ENCODE measurements at places on chromosomes 5 and 9.
A peak's percentile ranks its signal among the peaks of the same experiment; 100 is the strongest.

DNA sequence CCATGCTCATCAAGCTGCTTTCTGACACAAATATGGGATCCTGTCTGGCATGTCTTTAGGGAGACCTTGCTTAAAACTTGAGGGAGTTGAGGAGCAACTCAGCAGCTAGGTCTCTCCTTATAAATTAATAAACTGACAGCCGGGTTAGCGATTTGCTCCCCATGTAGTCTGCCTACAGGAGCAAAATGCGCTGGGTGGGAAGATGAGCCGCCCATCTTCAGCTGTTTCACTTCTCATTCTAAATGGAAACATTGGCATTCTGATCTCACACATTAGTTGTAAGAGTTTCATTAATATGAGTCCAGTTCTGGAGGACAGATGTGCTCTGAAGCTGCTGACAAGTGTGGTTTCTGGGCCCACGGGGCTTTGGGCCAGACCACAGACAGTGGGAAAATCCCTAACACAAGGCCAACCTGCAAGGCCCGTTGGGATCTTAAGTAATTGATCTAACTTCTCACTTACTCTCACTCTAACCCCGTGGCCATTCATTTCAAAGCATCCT lies 197.0 kb downstream of the MCTP1 start:
- no peak for DNase-seq

DNA sequence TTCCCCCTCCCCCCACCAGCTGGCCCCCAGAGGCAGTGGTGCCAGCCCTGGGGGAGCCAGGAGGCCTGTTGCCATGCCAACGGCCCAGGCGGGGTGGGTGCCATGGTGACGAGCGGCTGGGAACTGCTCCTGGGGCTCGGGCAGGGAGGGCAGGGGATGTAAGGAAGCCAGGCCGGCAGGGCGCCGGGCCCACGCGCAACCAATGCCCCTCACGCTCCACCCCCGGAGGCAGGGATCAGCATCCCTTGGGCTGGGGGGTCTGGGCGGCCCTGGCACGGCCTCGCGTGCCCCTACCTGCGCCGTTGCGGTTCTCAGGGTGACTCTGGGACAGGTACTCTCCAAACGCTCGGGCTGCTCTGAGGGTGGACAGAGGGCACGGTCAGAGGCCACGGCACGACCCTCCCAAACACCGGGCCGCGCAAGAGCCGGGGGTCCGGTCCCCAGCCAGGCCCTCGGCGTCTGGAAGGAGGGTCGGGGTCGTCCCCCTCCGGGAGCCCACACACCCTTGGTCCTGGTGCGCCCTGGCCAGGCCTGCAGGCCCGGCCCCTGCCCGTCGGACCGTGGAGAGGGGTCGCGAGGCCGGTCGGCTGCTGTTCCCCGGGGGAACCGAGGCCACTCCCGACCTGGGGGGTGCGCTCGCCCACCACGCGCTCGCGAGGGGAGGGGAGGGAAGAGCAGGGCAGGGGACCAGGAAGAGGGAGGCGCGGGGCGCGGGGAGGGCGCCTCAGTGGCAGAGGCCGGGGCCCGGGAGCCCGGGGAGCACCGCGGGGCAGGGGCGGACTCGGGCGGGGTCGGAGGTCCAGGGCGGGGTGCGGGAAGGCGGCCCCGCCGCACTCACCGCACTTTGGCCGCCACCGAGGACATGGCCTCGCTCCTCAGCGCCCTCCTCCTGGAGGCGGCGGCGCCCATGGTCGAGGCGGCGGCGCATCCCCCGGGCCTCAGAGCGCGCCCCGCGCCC lies 661 bp downstream of the NSMF start:
- DNase-seq, result peak; percentile 61

DNA sequence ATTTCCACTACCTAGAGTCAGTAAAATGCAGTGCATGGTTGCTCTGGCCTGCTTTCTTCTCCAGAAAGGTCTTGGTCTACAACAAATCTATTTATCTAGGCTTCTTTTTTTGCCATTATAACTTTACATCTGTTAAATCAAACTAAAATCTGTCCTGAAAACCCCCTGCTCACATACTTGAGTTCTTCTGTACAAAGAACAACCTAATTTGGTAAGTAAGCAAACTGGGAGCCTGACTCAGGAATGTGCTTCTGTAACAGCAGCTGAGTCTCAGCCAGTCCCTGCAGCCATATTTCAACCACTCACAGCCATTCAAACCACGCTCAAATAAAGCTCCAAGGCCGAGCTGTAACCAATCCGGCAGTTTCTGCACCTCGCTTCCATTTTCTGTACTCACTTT lies 95.8 kb downstream of the PLPP1 start:
- DNase-seq, result no peak

DNA sequence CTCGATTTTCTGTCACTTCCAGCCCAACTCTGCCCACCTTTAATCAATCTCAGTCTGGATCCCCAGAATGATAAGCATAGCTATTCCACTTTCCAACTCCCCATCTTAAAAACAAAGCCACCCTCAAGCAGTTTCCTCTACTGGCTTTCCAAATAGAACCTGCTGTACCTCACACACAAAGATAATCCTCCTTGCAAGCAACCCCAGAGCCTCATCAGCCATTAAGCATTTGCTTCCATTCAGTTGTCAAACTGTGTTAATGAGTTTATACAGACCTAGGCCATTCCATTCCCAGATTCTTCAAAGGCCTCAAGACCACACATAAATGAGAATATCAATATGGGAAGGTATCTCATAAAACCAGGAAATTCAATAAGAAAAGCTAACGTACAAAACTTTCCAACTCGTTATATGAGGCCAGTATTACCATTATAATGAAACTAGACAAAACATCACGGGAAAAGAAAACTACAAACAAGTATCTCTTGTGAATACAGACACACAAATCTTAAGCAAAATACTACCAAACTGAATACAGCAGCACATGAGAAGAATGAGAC lies 86.8 kb downstream of the DROSHA start:
- no peak for DNase-seq

GRCh38 chr5:169417676-169418075 lies 116.7 kb upstream of the SLIT3 start:
- DNase-seq, result no peak

DNA sequence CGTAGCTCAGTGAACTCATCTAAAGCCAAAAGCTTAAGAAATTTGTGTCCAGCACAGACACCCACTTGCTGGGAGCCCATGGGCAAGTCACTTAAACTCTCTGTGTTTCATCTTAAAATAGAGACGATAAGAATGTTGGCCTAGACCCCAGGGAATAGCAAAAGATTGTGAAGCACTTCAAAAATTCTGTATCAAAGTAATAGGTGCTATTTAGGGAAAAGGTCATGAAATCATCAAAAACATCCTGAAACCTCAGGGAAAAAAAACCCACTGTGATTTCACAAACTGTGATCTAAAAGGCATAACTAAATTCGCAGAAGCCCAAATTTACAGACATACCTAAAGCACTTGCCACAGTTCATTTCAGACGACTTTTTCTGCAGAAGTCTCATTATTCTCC lies 278.3 kb downstream of the NR2F1-AS1 start:
- DNase-seq, result no peak

DNA sequence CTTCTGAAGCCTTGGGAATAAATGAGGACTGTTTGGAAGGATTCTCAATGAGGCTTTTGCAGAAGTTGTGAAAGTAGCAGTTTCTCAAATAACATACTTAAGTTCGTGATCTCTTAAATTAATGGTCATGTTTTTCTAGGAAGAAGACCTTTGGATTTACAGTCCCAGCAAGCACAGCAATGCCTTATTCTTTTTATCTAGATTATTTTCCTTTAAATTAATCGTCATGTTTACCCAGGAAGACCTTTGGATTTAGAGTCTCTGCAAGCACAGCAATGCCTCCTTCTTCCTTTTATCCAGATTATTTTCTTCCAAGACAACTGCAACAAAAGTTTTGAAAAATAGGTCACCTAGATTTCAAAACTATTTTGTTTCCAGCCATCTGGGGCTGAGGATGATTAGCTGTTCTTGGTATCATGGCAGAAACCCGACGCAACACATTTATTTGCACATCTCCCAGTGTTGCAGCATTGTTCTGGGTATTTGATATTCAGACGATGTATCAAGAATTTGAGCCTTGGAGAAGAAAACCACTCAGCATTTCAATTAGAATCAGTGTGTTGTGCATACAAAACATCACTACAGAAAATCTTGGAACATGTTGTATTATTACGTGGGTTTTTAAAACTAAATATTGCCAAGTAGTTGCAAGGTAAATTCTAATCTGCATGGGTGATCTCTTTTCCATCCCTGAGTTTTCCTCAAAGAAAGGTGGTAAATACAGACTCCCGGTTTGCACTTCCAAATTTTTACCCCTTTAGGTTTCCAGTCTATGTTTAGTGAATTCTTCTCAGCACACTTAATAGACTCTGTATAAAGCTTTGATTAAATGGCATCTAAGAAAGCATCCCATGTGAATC lies 50.9 kb downstream of the JAKMIP2 start:
- DNase-seq, result no peak

DNA sequence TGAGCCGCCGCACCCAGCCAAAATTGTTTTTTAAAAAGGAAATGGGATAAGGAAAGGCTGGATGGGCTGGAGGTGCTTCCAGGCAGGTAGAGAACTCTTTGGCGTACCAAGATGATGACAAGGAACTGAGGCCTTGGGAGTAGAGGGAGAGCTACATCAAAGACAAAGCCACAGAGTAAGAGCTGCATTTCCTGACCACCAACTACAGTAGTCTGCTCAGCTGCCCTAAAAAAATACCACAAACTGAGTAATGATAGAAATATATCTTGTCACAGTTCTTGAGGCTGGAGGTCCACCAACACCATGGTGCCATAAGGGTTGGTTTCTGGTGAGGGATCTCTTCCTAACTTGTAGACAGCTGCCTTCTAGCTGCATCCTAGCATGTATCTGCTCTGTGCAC lies 8.2 kb downstream of the OR1K1 start:
- DNase-seq, result no peak

DNA sequence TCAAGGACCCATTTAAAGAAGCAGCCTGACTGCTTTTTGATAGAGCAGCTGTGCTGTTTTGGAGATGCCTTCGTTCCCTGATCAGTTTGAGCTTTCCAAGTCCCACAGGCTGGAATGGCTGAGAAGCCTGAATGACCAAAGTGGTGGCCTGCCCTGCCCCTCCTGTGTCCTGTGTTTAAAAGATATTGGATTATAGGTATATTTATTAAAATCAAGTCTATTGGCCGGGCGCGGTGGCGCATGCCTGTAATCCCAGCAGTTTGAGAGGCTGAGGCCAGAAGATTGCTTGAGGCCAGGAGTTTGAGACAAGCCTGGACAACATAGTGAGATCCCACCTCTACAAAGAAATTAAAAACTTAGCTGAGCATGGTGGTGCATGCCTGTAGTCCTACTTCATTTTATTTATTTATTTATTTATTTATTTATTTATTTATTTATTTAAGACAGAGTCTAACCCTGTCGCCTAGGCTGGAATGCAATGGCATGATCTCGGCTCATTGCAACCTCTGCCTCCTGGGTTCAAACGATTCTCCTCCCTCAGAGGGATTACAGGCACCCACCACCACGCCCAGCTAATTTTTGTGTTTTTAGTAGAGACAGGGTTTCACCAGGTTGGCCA lies 87.7 kb downstream of the CACNA1B start:
- DNase-seq, result no peak

- no peak for DNase-seq
Observed at GRCh38 chr9:100409176-100409556, 17.8 kb upstream of the MSANTD3 start.

DNA sequence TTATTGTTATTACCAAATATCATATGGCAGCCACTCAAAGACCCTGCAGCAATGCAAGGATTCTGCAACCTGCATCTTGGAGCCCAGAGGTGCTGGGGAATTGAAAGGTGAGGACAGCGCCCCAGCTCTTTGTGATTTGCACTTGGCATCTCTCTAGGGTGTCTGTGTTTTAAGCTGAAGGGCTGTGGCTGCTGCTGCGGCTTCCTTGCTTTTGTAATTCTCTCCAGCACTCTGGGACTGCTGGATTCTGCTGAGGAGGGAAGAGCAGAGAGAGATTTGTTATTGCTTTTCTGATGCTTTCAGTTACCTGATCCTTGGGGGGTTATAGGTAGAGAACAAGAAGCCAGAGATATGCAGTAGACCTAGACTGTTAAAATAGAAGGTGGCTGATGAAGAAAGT lies 562.4 kb downstream of the EBF1 start:
- DNase-seq, result no peak

DNA sequence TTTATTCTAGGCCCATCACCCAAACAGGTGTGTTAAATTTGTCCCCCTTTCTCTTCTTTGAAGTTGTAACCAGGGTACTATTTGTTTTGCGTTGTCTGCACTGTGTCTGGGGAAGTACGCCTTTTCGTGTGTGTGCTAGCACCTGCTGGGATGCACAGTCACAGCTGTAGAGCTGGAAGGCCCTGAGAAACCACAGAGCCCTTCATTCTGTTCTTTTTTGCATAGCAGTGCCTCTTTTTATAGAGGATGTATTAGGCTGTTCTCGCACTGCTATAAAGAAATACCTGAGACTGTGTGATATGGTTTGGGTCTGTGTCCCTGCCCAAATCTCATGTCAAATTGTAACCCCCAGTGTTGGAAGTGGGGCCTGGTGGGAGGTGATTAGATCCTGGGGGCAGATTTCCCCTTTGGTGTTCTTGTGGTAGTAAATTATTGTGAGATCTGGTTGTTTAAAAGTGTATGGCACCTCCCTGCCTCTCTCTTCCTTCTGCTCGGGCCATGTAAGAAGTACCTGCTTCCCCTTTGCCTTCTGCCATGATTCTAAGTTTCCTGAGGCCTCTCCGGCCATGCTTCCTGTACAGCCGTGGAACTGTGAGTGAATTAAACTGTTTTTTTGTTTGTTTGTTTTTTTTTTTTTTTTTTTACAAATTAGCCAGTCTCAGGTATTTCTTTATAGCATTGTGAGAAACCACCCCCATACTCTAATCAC lies 14.0 kb downstream of the SEC61B start:
- no peak for DNase-seq

DNA sequence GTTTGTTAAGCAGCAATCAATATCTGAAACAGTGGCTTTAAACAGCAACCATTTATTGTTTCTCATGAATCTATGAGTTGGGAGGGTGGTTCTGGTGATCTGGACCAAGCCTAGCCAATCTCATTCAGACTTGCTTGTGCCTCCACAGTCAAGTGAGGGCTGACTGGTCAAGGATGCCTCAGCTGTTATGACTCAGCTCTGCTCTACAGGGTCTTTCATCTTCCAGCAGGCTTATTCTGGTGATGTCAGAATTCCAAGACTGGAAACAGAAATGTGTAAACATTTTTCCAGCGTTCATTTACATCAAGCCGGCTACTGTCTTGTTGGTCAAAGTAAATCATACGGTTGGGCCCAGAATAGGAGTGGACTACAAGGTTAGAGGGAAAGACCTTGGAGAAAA lies 2.5 kb upstream of the PIP5K1B start:
- no peak for DNase-seq

DNA sequence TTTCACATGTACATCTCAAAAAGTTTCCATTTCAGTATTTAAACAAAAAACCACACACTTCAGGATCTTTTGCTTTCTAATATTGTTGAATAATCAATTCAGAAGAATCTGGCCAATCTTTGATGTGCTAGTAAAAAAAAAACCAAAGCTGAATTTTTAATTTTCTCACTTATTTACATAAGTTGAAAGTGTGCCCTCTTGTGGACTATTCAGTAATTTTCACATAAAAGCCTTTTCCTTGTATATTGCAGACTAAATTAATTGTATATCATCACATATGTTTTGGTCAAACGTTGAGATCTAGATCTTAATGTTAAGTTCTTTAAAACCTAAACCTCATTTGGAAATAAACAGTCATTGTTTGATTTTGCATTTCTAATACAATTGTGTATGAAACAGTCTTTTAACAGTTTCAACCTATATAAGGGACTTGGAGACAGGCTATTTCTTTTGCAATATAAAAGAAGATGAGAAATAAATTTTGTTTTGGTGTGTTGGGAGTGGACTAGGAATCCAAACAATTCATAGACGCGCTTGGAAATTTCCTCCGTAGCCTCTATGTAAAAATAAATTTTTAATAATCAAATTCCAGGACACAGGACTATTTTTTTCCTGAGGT lies 68.1 kb downstream of the NIPBL start:
- DNase-seq, result no peak

- DNase-seq, result no peak
Observed at GRCh38 chr9:77589046-77589795, 58.9 kb downstream of the GNA14 start.
